ENCODE measurements at places on chromosomes 7 and 10.

DNA sequence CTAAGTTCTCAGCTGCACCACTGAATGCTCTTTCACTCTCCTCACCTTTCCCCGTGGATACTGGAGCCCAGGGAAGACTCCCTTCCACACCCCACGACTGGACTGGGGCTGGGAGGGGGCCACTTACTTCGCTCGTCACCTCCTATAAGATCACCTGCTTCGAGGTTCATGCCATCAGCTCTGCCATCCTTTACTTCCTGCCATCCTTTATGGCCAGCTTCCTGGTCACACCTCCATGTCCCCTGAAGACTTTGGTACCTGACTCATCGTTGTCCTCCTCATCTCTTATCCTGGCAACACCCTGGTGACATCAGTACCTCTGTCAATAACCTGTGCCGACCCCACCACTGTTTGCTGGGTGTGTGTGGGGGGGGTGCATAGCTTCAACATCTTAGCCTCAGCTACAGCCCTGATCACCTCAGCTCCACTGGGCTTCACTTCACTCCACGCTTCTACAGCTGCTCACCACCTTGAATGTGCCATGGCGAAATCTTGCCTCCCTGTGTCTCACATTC is 8.7 kb upstream of the VDAC2 start:
- no peak for DNase-seq

- no peak for DNase-seq
Measured at GRCh38 chr10:670038-670437, 19.4 kb downstream of the DIP2C start.

- DNase-seq: peak; percentile 73
Measured at GRCh38 chr7:76155938-76156337, 45.8 kb upstream of the SRRM3 start.

DNA sequence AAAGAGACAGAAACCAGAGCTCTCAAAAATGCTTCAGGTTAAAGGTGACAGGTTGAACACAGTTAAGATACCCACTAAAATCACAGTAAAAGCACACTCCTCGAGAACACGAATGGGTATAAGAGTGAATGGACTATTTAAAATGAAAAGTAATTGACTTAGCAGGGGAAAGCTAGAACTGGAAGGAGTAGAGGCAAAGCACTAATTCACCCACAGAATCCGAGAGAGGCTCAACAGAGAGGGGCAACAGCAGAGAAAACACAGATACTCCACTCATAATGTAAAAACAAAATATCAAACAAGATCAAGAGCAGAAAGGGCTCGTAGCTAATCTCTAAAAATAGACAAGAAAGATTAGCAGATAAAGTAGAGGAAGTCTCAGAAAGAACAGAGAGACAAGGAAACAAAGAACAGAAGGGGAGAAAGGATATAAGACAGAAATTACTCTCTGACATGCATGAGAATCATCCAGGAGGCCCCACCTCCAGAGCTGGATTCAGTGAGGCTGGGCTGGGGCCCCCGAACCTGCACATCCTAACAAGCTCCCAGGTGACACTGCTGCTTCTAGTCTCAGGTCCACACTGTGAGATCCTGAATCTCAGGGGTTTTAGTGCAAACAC is 117.6 kb downstream of the GALNT11 start:
- no peak for DNase-seq

GRCh38 chr10:110609605-110610004 is 34.5 kb upstream of the RBM20 start:
- DNase-seq: no peak

- DNase-seq: no peak
Measured at GRCh38 chr10:48835781-48836180, 103.9 kb downstream of the LRRC18 start.

DNA sequence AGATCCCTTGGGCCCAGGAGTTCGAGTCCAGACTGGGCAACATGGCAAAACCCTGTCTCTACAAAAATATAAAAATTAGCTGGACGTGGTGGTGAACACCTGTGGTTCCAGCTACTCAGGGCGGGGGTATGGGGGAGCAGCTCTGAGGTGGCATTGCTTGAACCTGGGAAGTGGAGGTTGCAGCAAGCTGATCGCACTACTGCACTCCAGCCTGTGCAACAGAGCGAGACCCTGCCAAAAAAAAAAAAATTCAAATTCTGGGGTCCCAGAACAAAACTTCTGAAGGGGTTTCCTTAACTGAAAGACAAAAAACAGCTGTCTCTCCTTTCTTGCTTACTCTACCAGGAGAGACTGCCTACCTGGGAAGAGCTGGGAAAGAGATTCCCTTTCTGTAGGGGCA is 27.0 kb downstream of the DNMBP start:
- no peak for DNase-seq

DNA sequence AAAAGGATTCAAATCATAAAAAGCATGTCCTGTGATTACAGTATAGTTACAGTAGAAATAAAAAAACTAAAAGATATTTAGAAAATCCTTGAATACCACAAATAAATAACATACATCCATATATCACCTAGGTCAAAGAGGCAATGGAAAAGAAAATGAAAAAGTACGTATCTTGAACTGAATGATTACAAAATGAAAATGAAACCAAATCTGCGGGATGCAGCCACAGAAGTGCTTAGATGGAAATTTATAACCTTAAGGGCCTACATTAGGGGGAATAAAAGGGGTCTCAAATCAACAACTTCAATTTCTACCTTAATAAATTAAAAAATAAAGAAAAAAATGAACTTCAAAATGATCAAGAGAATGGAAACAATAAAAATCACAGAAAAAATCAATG is 879.0 kb upstream of the CELF2 start:
- no peak for DNase-seq

DNA sequence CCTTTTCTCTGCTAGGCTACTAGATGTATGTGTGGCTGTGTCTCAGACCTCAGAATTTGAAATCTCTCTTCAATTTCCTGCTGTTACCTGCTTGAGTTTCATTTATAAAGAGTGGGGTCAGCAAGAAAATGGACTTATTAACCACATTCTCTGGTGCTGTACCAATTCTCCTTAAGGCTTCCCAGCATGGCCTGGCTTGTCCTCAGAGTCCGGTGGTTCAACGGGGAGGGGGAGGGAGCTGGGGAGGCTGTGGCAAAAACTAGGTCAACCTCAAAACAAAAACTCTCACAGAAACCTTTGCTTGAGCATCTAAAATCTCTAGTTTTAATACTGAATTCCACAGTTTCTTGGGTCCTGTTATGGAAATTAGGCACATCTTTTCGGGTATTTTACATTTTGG is 389.1 kb upstream of the COBL start:
- no peak for DNase-seq

DNA sequence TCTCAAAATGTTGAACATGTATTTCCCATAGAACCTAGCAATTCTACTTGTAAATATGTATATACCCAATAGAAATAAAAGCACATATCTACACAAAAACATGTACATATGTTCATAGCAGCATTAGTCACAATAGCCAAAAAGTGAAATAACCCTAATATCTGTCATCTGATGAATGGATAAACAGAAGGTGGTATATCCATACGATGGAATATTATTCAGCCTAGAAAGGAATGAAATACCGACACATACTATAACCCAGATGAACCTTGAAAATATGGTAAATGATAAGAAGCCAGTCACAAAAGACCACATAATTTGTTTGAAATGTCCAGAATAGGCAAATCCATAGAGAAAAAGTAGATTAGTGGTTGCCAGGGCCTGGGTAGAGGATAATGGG is 87.9 kb downstream of the MCU start:
- no peak for DNase-seq

DNA sequence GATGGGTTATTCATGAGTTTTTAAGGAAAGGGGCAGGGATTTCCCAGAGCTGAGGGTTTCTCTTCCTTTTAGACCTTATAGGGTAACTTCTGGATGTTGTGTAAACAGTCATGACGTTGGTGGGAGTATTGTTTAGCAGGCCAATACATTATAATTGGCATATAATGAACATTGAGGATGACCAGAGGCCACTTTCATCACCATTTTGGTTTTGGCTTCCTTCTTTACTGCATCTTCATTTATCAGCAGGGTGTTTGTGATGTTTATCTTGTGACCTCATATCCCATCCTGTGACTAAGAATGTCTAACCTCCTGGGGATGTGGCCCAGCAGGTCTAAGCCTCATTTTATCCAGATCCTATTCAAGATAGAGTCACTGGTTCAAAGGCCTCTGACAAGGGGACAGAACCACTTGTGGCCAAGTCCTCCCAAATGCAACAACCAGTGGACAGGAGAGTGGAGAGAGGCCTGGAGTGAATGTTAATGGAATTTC is 77.3 kb upstream of the RPA3 start:
- DNase-seq: no peak

- no peak for DNase-seq
Measured at GRCh38 chr7:107615910-107616680, 36.0 kb downstream of the BCAP29 start.

- no peak for DNase-seq
Measured at GRCh38 chr7:132435016-132435990, 141.0 kb downstream of the PLXNA4 start.

GRCh38 chr10:130371156-130371555 is 235.0 kb downstream of the GLRX3 start:
- DNase-seq: no peak

- DNase-seq: no peak
Measured at GRCh38 chr10:119383174-119383856, 159.2 kb downstream of the RGS10 start.

GRCh38 chr10:112026438-112026837 is 157.1 kb downstream of the GPAM start:
- no peak for DNase-seq

DNA sequence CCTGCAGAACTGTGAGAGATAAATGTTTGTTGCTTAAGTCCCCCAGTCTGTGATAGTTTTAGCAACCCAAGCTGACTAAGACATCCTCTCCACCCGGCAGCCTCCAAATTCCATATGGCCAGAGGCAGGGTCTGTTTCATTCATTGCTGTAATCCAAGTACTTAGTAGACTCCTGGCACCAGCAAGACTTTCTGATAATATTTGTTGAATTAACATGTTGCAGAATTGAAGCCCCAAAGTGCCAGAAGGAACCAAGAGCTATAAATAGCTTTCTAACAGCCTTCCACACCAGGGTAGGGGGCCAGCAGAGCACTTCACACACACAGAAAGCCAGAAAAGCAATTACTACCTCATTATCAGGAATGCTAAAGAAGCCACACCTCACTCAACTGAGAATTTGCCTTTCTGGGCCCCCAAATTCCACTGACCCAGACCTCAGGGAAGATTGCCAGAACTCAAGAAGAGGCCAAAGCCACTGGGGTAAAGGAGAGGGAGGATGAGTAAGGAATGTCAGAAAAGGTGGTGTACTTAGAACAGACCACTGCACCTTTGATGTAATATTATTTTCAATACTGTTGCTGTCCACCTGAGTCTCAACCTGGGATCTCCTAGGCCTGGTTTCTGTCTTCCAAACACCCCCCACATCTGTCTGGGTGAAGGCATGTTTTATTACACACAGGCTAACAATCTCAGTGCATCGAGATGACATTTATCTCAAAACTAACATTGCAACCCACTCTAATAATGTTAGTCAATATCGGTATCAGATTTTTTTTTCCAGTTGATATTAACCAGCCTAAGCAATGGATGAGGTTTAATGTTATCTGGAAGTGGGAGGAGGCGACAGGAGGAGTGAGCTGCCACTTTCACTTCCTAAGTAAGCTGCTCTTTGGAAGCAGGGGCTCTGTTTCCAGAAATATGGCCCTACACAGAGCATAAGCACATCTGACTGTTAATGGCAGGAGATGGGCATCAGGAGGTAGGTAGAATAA is 5.5 kb downstream of the NOD1 start:
- DNase-seq: no peak

- DNase-seq: no peak
Measured at GRCh38 chr10:18236756-18237155, 96.5 kb downstream of the CACNB2 start.

DNA sequence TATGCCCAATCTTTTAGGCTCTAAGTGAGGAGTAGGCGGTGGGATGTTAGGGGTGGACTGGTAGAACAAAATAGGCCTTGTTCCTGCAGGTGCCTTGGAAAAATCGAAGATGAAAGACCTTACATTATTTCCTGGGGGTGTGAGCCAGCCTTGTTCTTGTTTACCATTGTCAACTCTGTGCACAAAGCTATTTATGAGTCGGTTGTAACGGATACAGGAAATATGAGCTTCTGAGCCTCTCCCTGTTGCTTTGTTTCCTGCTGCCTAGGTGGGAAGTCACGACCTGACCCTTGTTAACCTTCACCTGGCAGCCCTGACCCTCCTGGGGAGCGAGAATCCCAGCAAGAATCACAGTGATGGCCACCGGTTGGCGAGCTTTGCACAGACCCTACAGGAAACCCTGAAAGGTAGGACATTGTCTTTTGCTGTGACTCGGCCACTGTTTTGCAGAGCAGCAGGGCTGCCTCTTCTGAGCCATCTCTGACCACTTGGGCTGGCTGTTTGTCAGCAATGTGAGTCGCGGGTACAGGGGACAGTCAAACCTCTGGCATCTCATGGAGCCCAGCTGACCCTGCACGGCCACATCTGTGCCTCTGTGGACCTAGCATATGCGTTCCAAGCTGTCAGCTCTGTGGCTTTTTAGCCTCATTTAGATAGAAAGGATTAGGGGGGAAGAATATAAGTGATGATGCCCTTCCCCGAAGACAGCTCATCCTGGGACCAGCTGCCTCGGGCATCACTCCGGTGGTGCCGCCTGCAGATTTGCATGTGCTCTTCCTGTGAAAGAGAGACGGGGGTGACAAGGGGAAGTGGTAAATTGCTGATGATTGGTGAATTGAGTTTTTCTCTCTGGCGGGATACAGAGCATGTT is 102.1 kb upstream of the ANLN start:
- DNase-seq: no peak

GRCh38 chr7:128201690-128202085 is 39.4 kb upstream of the LEP start:
- no peak for DNase-seq

GRCh38 chr10:129622736-129623135 is 155.7 kb downstream of the MGMT start:
- DNase-seq: no peak

DNA sequence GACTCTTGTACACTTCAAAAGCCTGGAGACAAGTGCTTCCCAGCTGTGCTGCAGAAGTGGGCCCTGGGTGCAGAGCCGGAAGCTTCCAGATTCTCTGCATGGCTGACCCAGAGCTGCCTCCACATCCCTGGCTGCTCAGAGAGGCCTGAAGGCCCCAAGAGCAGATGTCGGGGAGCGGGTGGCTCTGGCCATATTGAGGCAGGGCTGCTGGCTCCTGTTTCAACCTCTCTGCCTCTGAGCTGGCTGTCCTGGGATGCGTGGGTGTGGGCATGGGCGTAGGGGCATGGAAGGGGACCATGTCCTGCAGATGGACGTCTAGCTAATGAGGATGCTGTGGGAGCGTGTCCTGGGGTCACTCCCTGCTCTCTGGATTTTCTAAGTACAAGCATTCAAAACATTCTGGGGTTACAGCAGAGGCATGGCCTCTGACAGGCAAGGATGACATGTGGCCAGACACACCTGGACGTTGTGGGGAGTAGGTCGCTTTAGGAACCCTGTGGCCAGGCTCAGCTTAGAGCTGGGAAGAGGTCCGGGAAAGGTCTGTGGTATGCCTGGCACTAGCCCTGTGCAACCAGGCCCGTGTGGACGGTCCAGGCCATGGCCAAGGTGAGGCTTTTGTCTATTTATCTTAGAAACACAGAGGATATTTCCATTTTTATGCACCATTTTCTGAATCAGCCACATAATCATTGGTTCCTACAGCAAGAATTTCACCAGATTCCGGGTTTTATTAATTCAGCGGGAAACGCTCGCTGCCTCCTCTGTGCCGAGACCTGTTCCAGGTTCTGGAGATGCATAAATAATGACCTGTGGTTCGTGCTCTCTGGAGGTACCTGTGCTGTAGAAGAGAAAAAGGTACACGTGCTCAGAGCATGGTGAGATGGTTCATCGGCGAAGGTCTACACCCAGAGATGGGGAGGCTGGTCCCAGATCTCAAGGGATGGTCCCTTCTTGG is 361.1 kb downstream of the GLRX3 start:
- DNase-seq: no peak

Measured in HL-60 (cell line).